ENCODE measurements at places on chromosomes 7 and 10. TPM values are rescaled to one million over a fixed set of nuclear protein-coding genes. Genes with fewer than 3 reads are reported as not detected.

TUBAL3 gene
- polyA plus RNA-seq, result 0.18 TPM

LIPF gene
- polyA plus RNA-seq, result not detected

ANKRD30A gene
- polyA plus RNA-seq, result not detected

DNA sequence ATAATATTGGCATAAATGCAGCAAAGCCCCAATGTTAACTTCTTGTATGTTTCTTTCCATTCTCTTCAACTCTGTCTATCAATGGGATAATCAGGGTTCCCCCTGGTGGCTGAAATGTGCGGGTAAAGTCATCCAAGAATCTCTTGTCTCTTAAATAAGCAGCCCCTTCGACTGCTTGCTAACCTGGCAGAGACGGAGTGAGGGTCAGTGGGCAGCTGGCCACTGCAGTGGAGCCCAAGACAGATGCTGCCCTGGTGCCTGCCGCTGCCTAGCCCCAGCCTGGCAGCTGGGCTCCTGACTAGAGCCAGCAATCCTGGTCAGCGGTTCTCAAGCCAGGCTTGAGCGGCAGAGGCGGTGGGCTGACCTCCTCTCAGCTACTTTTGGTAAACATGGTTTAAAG lies 248.9 kb downstream of the COBL start:
- DNase-seq, result peak; percentile 47

DNA sequence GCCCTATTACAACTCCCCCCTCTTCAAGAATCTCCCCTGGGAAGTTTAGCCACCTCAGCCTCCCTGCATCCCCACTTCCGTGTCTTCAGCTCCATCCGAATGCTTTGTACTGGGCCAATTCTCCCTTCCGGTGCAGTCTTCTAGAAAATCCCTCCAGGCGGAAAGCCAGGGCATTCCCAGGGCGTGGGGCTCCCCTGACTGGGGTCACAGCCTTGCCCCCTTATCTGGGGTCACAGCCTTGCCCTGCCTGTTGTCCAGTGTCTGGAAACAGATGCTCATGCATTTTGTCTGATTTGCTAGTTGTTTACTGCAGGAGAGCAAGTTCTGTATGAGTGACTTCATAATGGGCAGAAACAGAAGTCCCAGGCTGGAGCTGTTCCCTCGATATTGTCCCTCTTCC lies 112.5 kb upstream of the TCERG1L start:
- no peak for DNase-seq

DNA sequence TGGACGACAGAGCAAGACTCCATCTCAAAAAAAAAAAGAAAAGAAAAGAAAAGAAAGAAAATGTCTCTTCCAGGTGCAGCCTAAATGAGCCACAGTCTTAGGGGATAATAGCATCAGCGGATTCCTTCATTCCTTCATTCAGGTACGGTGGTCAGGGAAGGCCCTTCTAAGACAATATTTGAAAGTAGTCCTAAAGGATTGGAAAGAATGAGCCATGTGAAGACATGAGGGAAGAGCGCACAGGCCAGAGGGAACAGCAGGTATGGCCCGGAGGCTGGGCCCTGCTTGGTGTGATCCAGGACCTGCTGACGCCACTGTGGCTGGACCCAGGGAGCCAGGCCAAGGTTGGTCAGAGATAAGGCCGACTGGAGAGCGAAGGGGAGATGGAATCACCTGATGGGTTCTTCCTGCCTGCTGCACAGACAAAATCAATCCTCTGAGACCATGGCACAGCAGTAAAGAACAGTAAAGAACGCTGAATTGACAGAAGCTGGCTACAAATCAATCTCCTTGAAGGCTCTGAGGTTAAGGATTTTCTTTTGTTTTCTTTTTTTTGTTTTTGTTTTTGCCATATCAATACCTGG lies 16.3 kb upstream of the MKRN1 start:
- DNase-seq, result no peak

DNA sequence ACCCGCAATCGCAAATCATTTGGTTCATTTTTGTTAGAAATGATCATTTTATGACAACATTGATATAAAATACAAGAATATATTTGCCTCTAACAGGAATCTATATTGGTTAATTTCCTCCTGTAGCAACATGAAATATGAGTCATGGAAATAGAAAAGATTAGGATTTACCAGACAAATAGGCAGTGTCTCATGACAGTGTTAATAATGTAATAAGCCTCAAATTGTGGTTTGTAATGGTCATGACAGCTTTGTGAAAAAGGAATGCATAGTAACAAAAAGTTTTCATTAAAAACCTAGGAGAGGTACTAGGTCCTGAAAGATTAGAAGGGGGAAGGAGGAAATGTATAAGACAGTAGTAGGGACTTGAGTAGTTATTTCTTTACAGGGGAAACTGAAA lies 7.9 kb upstream of the SLK start:
- no peak for DNase-seq

DNA sequence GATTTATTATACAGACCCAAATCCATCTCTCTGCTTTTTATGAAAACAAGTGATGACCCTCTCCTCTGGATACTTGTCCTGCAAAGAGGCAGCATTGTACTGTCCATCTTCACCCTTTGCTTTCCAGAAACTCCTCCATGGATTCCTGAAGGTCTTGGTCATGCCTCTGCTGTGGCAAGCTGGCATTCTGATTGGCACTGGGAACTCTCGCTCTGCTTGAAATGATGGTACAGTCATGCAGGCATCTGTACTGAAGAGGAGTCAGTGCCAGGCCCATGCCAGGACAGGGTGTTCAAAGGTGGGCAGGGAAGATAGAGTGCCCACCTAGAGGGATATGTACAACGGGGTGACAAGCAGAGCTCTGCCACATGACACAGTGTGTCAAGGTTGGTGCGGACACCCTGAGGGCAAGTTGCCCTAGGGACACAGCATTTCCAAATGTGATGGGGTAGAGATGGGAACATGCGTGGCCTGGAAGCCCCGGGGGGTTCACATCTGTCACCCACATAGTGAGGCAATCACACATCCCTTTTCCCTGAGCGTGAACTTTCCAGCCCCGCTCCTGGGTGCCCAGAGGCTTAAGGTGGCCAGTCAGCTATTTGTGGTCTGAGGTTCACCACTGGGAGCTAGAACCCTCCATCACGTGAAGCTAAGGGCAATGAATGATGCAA lies 235.7 kb upstream of the TCERG1L start:
- DNase-seq, result no peak

DNA sequence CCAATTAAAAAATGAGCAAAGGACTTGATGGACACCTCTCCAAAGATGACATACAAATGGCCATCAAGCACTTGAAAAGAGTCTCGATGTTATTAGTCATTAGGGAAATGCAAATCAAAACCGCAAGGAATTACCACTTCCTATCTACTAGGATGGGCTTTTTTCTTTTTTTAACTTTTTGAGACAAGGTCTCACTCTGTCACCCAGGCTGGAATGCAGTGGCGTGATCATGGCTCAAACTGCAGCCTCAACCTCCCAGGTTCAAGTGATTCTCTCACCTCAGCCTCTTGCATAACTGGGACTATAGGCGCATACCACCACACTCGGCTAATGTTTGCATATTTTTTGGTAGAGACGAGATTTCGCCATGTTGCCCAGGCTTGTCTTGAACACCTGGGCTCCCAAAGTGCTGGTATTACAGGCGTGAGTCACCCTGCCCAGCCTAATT lies 13.6 kb downstream of the NKX1-2 start:
- DNase-seq, result no peak

- no peak for DNase-seq
Measured at GRCh38 chr7:133771788-133772419, 355.2 kb upstream of the LRGUK start.

DNA sequence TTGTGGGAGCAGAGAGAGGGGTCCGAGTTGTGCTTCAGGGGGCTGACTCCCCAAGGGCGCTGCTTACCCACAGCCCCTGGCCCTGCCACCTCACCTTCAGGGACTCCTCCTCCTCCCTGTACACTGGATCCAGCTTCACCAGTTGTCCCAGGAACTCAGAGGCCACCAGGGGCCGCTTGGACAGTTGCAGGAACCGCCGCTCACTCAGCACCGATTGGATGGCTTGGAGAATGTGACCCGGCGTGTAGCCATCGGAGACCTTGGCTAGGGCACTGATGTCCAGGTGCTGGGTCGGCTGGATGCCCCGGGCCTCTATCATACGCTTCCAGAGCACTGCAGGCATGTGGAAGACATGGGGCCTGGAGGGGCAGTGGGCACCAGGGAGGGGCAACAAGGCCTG lies 4.5 kb upstream of the ASB10 start:
- no peak for DNase-seq

GRCh38 chr7:137755427-137755826 lies 91.3 kb downstream of the DGKI start:
- no peak for DNase-seq

DNA sequence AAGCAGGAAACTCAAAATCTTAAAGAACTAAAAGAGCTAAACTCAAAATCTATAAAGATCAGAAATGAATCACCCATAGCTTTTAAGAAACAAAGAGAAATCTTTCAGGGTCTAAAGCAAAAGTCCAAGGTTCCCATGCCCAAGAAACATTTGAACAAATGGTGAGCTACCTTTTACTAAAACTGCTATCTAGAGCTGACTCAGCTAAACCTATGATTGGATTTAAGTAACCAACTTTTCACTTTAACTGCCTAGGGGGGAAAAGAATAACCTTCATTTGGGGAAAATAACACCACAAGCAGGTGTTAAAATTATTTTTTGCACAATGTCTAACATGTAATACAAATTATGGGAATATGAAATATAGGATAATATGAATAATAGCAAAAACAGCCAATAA lies 328.4 kb downstream of the PHF14 start:
- no peak for DNase-seq

GRCh38 chr10:113278221-113278620 lies 274.6 kb upstream of the HABP2 start:
- no peak for DNase-seq

All from spinal cord (tissue), 10 donors.